ENCODE measurements at places on chromosomes 1 and 21. TPM values are rescaled to one million over a fixed set of nuclear protein-coding genes. Genes with fewer than 3 reads are reported as not detected.

SH3BP5L gene
- 29.0 TPM for total RNA-seq

LMX1A gene
- total RNA-seq, result not detected

ADCY10 gene
- total RNA-seq, result 0.17 TPM

CD84 gene
- not detected for total RNA-seq

SPRR2G gene
- not detected for total RNA-seq

ARMH1 gene
- total RNA-seq, result 0.54 TPM

TNNT2 gene
- total RNA-seq, result not detected

All from A549 treated with DMSO at 1 μM for 4 hours (cell line).